ENCODE measurements at places on chromosomes 12 and 14.
A peak's percentile ranks its signal among the peaks of the same experiment; 100 is the strongest.

DNA sequence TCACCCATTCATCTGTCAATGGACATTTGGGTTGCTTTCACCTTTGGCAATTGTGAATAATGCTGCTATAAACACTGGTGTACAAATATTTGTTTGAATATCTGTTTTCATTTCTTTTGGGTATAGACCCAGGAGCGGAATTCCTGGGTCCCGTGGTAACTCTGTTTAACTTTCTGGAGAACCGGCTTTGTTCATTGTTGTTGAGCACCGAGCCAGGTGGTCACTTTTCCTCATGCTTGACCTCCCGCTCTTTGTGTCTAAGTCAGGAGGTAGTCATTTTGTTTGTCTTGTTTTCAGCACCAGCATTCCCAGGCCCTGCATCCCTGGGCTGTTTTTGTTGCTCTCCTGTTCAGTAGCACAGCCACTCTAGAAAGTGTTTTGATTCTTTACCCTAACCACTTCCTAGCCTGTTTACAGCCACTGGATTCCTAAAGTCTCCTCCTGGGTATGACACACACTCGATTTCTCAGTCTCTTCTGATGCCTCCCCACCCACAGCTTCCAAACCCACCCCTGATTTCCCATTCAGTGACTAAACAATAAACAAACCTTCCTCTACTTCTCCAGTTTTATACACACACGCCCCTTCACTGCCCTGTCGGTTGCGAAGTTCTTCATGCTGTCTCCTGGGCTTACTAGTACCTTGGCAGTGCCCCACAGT, 37.9 kb downstream of the B4GALNT3 start:
- no peak for DNase-seq

- no peak for DNase-seq
Measured at GRCh38 chr12:52248541-52249461, 15.8 kb downstream of the KRT7 start.

GRCh38 chr14:33578461-33579216, 372.2 kb downstream of the EGLN3 start:
- no peak for DNase-seq

DNA sequence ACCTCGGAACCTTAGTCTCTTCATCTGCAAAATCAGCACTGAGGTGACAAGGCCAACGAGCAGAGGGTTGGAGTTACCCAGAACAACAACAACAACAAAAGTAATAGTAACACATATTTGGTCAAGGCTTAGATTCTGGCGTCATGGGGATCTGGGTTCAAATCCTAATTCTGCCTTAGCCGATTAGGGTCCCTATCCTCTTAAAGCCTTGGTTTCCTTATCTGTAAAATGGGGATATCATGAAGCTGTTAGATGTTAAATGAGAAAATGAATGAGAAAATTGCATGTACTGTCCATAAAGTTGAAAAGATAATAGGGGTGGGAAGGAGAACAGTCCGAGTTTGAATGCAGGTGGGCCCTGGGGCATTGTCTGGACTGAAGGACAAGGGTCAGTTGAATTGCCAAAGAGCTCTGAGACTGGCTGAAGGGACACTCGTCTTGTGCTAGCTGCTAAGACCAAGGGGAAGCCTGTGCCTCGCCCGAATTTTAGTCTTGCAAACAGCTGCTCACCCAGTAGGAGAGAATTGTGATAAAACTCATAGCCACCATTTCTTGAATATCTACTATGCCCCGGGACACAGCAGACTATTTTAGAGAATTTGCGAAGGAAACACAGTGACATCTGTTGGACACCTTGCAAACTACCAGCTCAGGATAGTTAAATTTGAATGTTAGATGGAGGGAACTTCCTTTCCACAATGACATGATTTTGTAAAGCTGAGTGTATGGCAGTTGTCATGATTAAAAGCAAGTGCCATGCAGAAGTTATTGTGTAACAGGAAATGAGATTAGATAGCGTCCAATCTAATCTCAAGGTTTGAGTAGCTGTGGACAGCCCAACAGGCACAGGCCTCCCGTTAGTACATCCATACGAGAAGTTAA, 6.8 kb upstream of the HNF1A start:
- peak; percentile 78 for DNase-seq

- peak; percentile 70 for DNase-seq
Measured at GRCh38 chr14:95597784-95598211, 62.9 kb downstream of the GLRX5 start.

GRCh38 chr14:61625165-61625564, 70.1 kb upstream of the HIF1A start:
- no peak for DNase-seq

DNA sequence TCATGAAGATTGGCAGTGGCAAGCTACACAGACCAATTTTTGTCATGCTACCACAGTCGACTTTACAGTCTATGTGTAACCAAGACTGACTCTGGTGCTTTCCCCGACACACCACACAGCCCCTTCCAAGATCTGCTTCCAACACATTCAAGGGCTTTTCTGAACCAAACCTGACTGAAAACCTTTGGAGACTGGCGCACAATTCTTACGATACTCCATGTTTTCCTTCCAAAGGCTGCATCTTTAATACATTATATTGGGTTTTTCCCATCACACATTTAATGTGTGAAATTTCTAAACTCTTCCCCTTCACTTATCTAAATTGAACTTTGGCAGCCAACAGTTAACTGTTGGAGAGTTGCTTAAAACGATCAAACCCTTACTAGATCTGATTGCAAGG, 127.7 kb upstream of the SOX5 start:
- no peak for DNase-seq

- DNase-seq: no peak
Measured at GRCh38 chr12:13257356-13257875, 60.9 kb downstream of the EMP1 start.

DNA sequence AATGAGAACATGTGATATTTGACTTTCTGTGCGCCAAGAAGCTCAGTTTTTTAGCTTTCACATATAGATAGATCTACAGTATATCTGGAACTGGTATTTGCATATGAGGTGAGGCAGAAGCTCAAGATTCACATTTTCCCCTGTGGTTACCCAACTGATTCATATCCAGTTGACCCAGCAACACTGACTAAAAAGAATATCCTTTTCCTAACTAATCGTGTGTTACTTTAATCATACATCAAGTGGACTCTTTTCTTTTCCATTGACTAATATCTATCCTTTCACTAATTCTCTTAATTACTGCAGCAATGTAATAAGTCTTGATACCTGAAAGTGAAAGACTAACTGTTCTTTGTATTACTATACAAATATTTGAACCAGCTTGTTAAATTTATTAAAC, 236.1 kb downstream of the AEBP2 start:
- no peak for DNase-seq

DNA sequence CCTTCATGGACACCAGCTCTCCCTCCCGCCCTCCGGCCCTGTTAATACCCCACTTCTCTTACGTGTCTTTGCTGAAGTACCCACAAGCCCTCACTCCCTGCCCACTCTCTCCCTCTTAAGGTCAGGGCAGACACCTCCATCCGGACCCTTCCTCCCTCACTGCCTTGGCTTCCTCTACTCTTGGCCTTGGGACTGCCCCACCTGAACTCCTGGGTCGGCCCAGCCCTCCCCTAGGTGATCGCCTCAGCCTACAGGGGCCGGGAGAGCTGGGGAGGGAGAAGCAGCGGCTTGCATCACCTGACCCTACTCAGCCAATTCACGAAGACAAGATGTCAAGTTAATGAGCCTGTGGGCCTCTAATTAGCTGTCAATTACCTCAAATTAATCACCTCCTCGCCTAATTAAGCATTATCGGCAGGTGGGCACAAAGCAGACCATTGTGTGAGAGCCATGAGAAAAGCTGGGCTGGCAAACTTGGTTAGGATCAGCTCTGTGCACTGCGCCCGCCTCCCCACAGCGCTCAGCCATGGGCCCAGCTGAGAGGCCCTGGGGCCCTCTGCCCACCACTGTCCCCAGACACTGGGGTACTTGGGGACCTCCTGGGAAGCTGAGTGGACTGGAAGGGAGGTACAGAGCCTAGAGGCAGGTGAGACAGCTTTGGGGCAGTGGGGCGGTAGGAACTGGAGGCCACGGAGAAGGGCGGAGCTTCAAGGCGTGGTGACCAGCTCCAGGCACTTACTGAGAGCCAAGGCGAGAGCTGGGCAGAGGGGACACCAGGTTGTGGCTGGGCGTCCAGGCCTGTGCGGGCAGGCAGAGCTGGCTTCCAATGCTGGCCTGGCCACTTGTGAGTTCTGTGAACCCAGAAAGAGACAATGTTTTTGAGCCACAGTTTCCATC, 25.1 kb upstream of the VSX2 start:
- DNase-seq: peak; percentile 24

GRCh38 chr12:31526158-31526546, 64.8 kb downstream of the DENND5B start:
- no peak for DNase-seq

DNA sequence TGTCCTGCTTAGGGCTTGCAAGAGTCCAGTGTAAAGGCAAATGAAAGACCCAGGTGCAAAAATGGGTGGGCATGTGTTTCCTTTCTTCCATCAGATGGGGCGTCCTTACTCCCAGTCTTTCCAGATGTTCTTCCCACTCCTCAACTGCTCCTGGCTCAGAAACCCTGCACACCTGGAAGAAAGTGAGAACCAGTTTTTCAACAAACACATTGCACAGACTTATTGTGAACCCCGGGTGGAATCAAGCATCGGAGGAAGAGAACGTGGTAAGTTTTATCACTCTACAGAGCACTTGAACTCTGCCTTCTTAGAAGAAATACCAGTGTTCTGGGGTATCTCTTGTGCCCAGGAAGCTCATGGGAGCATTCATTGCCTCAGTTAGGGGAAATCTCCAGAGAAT, 93.3 kb downstream of the TMX1 start:
- DNase-seq: no peak

DNA sequence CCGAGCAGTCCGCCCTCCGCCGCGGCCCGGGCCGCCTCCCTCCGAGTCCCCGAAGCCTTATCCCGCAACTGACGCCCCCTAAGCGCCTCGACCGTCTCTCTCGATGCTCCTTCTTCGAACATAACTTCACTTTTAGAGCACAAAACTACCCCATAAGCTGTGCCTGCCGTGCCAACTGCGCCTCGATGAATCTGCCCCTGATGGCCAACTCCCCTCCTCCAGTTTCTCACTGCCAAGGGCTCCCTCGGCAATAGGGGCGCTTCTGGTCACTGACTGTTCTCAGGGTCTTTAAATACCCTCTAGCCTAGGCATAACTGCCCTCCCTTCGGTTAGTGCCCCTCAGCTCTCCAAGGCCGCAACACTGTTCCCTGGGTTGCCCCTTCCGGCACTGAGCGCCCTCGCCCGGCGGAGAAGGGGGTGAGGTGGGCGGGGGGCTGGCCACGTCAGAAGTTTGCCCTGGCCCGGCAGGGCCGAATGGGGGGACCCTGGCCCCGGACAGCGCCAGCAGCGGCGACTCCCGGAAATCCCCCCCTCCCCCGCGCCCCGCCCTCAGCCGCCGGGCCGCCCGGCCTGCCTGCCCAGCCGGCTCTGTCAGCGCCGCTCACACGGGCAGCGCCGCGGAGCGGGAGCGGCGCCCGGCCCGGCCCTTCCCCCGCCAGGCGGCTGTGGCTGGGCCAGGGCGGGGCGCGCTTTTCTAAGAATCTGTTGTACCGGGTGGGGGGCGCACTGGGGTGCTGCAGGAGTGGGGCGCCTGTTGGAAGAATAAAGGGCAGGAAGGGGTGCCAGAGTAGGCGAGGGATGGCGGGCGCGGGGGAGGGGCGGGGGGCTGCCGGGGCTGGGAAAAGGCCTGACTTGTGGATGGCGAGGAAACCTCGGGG, 10.6 kb downstream of the RARG start:
- peak; percentile 86 for DNase-seq

DNA sequence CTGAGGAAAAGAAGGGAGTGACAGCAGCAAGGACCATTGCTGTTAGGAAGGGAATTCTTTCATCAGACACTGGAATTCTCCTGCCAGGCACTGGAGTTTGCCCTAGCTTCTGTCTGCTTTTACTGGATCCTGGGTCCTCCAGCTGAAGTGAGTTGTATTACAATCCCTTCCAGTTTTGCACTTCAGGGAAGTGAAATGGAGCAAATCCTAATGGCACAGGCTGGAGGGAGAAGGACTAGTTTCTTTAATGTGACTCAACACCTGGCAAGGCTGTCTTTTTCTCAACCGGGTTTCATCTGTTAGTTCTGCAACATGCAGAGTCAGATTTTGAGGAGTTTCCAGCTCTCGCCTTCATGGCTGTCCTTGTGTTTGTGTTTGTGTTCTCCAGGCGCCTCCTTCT, 45.8 kb downstream of the ETV6 start:
- no peak for DNase-seq

DNA sequence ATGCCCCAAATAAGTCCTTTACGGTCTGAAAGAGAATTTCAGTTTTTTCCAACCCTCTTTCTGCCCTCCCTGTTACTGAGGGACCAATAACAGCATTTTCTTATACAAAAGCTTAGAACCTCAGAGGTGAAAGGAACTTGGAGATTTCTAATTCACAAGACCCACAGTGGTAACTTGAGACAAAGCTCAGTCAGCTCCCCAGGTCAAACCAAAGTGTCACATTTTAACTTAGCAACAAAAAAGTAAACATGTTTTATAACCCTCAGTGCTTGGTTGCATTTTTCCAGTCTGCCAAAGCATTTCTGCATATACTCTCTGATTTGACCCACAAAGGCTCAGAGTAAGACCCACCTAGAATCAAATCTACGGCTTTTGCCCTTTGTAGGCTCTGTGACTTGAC, 415.2 kb downstream of the VRK1 start:
- DNase-seq: no peak

DNA sequence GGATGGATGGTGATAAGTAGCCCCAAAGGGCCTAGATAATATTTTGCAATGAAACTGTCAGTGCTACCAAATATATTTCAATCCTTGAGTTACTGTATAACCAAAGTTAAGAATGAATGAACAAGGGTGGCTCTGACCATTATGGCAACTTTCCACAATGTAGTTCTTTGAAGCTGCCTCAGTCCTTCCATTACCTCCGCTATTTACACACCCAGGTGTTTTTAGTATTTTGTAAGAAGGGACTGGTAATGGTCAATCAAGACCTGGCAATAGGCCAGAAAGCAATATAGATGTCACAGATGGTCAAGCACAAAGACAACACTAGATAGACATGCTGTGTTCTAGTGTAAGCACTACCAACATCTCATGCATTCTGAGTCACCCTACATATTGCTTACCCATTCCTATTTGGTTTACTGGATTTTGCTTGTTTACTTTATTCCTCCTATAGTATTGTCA, 16.3 kb downstream of the DUSP16 start:
- no peak for DNase-seq

- no peak for DNase-seq
Measured at GRCh38 chr12:100797786-100798185, 3.2 kb downstream of the ANO4 start.

GRCh38 chr12:104058802-104059201, 5.5 kb upstream of the HCFC2 start:
- no peak for DNase-seq

DNA sequence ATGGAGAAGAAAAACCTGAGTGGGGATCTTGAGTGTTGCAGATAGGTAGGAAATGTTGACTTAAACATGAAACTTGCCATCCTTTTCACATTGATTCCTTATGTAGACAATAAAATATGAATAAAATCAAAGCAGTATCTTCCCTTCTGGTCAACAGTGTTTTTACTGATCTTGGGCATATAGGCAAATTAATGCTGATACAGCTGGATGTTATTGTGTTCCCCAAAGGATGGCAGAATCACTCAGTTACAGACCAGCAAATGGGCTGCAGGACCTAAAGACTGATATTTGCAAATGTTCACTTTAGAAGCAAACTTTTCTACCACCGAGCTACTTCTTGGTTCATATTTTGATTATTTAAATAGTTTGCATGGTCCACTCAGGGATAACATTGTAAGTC, 33.9 kb downstream of the MTHFD1 start:
- DNase-seq: no peak

GRCh38 chr12:57133916-57134315, 5.6 kb downstream of the LRP1 start:
- DNase-seq: no peak
